ENCODE measurements at places on chromosomes 1 and 21. TPM values are rescaled to one million over a fixed set of nuclear protein-coding genes. Genes with fewer than 3 reads are reported as not detected.

GRCh38 chr1:168312718-168313604 lies 32.3 kb downstream of the TBX19 start:
- no peak for DNase-seq
- H3K27me3 ChIP-seq: no peaks in the 10 kb centered on the region
- peaks cover 34% of the 10 kb centered on the region for H3K36me3 ChIP-seq
- no peak overlapping the region for H3K4me3 ChIP-seq
- peaks cover 29% of the 10 kb centered on the region for H3K4me1 ChIP-seq
- H3K27ac ChIP-seq: peak overlapping the region; percentile 29

DNA sequence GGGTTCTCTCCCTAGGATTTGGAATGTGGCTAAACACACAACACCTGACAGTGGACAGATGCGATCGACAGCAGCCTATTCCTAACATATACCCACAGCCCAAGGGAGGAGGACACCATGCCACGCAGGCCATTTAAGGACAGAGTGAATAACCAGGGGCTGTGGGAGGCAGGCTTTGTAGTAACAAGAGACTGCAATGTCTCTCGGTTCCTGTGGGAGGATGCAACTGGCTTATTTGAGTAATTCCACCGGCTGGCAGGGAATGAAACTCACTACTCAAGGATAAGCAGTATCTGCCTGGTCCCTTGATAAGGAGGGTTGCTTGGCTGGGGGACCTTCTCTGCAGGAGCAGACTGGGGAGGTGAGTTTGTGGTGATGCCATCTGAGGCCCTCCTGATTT lies 109.6 kb downstream of the PCP4 start:
- H3K27me3 ChIP-seq: no peaks in the 10 kb centered on the region
- no peak overlapping the region for H3K4me3 ChIP-seq
- no peaks in the 10 kb centered on the region for H3K36me3 ChIP-seq
- DNase-seq: no peak

- no peak overlapping the region for H3K27ac ChIP-seq
- H3K27me3 ChIP-seq: peaks cover 25% of the 10 kb centered on the region
- no peaks in the 10 kb centered on the region for H3K36me3 ChIP-seq
- DNase-seq: no peak
Observed at GRCh38 chr1:33429332-33429731, 1.6 kb downstream of the PHC2 start.

DNA sequence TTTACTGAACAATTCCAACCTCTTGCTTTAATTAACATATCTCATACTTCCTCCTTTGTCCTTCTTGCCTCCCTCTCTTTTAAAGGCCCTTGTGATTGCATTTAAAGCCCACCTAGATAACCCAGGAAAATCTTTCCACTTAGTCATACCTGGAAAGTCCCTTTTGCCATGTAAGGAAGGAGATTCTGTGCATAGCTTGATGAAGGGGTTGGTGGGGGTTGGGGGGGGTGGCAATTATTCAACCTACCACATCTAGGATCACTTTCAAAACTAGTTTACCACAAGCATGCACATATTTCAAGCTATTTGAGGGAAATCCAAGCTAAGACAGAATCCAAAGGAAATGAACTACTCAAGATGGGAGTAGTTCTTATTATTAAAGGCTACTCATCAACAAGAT lies 249.1 kb upstream of the PTBP2 start:
- H3K27me3 ChIP-seq: no peaks in the 10 kb centered on the region
- no peak for DNase-seq
- H3K4me3 ChIP-seq: no peak overlapping the region
- H3K27ac ChIP-seq: no peak overlapping the region

DNA sequence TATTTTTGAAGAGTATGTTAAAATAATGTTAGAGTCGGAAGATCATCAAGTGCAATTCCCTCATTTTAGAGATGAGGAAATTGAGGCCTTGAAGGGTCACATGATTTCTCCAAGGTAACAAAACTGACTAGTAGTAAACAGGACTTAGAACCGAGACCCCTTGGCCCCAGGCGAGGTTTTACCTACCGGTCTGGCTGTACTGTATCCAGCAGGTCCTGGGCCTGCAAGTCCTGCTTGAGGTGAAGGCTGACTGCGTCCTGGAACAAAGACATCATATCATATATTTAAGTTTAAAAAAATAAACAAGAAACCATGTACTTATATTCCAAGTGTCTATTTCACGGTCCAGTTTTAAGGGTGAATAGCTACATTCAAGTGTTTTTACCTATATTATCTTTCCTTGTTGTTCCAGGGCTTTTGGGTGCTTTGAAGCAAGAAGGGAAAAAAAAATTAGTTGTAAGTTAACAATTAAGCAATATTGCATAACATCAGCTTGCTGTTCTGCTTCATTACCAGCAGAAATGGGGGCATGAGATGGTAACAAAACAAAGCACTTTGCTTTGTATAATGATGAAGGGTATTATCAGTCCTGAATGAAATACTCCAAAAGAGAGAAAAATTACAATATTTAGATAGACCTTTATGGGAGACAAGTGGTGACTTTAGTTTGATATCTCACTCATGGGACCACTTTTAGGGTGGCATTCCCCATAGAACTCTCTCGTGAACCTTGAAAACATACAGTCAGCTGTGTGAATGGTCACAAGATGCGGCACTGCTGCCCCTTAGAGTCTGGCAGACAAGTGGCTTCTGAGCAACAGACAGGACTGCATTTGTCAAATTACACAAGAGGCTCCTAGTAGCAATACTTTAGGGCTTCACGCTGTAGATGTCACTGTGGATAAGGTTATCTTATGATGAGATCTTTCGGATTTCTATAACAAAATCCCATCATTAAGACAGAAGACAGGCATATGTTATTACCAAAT lies 29.8 kb upstream of the CFAP298 start:
- H3K4me1 ChIP-seq: peaks cover 11% of the 10 kb centered on the region
- H3K4me3 ChIP-seq: no peak overlapping the region
- H3K36me3 ChIP-seq: peaks cover 32% of the 10 kb centered on the region
- H3K27me3 ChIP-seq: no peaks in the 10 kb centered on the region
- no peak for DNase-seq

GRCh38 chr21:34279285-34279684 lies 84.5 kb upstream of the KCNE2 start:
- H3K4me1 ChIP-seq: peaks cover 10% of the 10 kb centered on the region
- no peaks in the 10 kb centered on the region for H3K36me3 ChIP-seq
- no peaks in the 10 kb centered on the region for H3K27me3 ChIP-seq

DNA sequence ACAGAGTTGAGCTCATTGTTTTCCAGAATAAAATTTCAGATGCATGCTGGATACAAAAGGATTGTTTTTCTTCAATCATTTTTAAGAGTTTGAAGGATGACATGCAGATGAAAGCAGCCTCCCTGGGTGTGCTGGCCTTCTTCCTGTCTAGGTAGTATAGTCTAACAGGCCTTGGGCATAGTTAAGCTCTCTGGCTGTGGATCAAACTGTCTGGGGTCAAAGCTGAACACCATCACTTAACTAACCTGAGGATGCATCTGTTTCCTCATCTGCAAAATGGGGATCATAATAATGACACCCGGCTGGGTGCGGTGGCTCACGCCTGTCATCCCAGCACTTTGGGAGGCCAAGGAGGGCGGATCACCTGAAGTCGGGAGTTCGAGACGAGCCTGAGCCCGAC lies 6.0 kb upstream of the TIE1 start:
- no peaks in the 10 kb centered on the region for H3K27me3 ChIP-seq
- peak overlapping the region; percentile 53 for H3K27ac ChIP-seq
- H3K4me3 ChIP-seq: no peak overlapping the region
- no peak for DNase-seq
- no peaks in the 10 kb centered on the region for H3K36me3 ChIP-seq

DNA sequence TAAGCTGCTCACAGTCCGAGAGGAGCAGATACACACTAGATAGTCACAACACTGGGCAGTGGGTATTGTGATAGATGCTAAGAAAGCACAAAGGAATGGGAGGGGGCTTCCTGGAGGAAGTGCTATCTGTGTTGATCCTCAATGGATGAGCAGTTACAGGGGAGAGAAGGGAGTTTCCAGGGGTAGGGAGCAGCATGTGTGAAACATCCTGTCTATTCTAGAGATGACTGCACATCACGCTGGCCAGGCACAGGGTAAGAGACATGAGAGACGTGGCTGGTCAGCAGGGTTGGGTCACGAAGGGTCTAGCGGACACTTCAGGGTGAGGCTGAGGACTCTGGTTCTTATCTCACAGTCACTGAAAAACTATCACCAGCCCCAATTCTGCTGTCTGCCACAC lies 235.2 kb downstream of the TRABD2B start:
- no peaks in the 10 kb centered on the region for H3K4me1 ChIP-seq
- H3K27ac ChIP-seq: no peak overlapping the region
- H3K27me3 ChIP-seq: no peaks in the 10 kb centered on the region
- H3K4me3 ChIP-seq: no peak overlapping the region
- DNase-seq: no peak

GRCh38 chr1:185594786-185595410 lies 139.3 kb upstream of the HMCN1 start:
- peaks cover 30% of the 10 kb centered on the region for H3K4me1 ChIP-seq
- DNase-seq: no peak
- H3K36me3 ChIP-seq: peaks cover 4% of the 10 kb centered on the region
- no peaks in the 10 kb centered on the region for H3K27me3 ChIP-seq

- no peak overlapping the region for H3K27ac ChIP-seq
- peaks cover 9% of the 10 kb centered on the region for H3K4me1 ChIP-seq
- no peak for DNase-seq
- H3K36me3 ChIP-seq: no peaks in the 10 kb centered on the region
- no peak overlapping the region for H3K4me3 ChIP-seq
- peaks cover 34% of the 10 kb centered on the region for H3K27me3 ChIP-seq
Observed at GRCh38 chr1:219391297-219391696, 217.6 kb downstream of the LYPLAL1 start.

The PDZK1 gene
- total RNA-seq: not detected

The CYP4Z1 gene
- not detected for total RNA-seq

The SRSF4 gene
- 145 TPM for total RNA-seq

The C1orf226 gene
- 0.05 TPM for total RNA-seq
